CD4-positive, alpha-beta T cell treated with Interferon alpha-2 for 1 hour (primary cell): ENCODE measurements at places on chromosomes 7 and 10.

DNA sequence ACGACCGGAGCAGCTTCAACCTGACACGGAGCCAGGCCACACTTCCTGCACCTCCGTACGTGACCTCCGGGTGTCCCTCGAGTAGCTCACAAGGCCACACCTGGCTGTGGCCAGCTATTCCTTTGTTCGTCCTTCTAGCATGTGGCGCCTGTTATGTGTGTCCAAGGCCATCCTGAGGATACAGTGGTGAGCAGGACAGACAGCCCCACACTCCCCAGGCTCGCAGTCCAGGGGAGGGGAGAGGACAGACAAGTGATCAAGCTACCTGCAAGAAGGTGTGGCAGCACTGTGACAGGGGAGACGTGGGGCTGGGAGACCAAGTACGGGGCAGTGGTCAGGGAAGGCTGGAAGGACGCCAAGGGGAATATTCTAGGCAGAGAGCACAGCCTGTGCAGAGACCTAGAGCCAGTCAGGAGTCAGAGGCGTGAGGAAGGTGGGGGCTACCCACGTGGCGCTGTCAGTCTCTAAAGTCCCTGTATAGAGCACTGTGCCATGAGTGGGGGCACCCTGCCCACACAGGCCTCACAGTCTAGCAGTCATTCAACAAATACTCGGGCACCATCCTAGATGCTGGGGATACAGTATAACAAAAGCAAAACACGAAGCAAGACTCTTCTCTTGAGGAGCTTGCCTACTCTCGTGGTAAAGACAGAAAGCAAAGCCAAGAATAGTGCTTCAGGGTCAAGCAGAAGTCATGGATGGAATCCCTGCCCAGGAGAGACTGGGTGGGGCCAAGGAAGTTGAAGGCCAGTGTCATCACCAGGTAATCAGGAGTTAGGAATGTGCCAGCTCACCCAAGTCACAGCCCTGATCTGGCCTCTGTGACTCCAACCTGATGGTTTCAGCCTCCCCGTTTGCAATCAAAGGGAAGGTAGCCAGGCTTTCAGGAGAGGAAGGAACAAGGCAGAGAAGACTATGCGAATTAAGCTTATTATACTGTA, 58.6 kb downstream of the PROSER2 start:
- DNase-seq = no peak

- DNase-seq = no peak
Observed at GRCh38 chr10:31557854-31558253, 238.8 kb downstream of the ZEB1 start.

GRCh38 chr10:132359305-132360040, 27.5 kb downstream of the LRRC27 start:
- no peak for DNase-seq

- peak; percentile 40 for DNase-seq
Observed at GRCh38 chr10:46229144-46229563, 57.6 kb upstream of the ANTXRL start.

- no peak for DNase-seq
Observed at GRCh38 chr10:131997366-131998049, 15.8 kb upstream of the BNIP3 start.

DNA sequence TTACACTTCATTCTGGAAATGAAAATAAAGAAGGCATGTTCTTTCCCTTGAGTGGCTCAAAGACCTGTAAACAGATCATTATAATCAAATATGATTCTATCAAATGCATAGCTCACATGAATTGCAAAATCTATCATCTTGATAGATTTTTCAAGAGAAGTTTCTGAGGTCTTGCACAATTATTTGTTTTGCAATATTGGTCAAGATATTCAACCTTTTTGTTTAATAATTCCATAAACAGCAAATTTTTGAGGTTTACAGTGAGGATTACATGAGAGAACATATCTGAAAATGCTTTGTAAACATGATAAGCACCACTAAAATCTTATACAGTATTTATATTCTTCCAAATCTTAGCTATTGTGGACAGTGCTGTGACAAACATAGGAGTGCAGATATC, 160.8 kb downstream of the HDAC9 start:
- no peak for DNase-seq

DNA sequence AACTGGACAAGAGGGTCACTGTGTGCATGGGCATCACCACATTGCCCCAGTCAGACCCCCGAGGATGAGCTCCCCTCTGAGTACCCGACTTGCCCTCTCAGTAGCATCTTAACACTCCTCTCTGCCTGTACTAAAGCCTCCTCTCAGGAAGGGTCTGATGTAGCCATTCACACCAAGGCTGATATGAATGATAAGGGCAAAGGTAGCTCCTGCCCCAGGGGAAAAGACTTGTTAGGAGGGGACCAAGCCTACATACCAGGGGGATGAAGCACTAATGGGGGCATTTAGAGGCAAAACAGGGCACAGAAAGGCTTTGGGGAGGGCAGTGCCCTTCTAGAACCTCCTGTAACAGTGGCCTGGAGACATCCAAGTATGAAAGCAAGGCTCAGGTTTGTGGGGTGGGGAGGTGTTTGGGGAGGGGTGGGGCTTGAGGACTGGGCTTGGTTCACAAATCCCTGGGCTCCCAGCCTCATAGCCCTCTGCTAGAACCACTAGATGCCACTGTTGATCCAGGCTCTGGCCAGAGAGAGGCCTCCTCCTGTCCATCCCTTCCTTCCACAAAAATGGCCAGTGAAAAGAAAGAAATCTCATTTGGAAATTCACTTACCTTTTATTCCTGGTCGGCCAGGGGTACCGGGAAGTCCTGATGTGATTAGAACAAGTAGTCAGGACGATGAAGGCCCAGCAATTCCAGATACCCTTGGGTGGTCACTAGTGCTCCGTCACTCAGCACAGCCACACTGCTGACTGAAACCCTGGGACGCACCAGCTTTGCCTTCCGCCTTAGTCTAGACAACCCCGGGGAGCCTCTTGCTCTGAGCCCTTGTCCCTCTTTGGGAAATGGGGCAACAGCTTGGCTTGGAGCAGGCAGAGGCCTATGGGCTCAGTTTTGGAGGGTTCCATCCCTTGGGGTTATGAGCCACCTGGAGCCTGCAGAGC, 40.3 kb downstream of the COL17A1 start:
- DNase-seq = no peak

DNA sequence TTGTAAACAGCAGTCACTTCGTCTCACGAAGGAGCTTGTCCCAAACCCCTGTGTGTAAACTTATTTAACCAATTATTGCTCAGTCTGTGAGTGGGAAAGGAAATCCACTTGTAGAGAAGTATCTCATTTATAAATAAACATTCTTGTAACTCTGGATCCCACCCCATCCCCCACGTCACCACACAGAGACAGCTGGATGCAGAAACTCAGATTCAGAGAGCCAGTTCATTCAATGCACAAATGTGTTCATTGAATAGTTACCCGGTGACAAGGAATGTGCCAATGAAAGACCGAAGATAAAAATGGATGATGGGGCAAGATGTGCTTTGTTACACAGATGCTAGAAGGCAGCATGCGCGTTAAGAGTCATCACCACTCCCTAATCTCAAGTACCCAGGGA, 8.3 kb upstream of the OCM start:
- no peak for DNase-seq

DNA sequence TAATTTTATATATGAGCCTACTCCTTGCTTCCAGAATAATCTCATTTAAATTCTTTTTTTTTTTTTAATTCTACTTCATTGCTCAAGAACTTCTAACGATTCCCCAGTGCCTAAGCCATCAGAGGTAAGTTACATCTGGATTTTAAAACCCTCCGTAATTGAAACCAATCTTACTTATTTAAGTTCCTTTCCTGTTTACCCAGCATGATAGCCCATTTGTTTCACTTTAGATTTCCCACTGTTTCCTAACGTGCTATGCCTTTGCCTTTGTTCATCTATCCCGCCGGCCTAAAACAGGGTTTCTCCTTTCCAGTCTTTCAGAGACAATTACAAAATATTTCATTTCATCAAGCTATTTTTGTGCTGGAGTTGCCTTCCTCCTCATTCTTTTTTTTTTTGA, 75.8 kb upstream of the ETV1 start:
- DNase-seq = no peak

GRCh38 chr7:101124376-101125056, 2.4 kb upstream of the SERPINE1 start:
- no peak for DNase-seq
